ENCODE measurements at places on chromosomes 1 and 21.

DNA sequence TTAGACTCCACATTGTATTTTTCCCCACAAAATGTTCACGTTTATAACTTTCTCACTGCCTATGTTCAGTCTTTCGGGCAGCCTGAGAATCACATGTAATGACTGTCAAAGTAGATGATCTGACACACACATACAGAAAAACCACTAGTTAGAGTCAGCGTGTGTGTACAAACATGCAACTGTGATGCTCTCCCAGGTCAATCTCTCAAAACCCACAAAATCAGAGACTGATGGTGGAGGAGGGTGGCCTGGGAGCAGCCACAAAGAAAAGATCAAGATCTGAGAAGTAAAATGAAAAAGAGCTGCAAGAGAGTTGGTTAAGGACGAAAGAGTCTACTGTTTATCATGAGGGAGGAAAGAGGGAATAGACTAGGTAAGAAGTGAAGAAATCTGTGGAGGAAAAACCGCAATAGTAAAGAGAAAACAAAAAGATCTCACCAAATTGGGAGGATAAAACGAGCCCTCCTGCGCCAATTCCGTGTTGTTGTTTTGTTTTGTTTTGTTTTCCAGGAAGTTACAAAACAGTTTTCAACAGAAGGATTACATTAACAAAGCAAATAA, 2.3 kb downstream of the EGLN1 start:
- DNase-seq = no peak

GRCh38 chr1:225484657-225485214, 56.9 kb upstream of the LBR start:
- DNase-seq = no peak

- DNase-seq = no peak
These were observed 487.6 kb upstream of the CAMK1G start for GRCh38 chr1:209095627-209096595.

GRCh38 chr1:1281533-1282321, 1.5 kb downstream of the SCNN1D start:
- DNase-seq = no peak

DNA sequence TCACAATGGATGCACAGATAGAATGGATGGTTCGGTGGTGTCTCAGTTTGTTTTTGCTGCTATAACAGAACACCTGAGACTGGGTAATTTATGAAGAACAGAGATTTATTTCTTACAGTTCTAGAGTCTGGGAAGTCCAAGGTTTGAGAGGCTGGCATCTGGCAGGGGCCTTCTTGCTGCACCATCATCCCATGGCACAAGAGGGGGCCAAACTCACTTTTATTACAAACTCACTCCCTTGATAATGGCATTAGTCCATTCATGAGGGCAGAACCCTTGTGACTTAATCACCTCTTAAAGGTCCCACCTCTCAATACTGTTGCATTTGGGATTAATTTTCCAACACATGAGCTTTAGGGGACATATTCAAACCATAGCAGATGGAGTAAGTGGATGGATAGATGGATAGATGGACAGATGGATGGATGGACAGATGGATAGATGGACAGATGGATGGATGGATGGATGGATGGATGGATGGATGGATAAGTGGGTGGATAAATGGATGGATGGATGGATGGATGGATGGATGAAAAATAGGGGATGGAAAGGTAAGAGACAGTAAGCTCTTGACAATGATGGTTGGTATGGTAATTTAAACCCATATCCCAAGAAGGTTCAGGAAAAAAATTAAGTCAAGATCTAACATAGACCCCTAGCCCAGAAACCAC, 16.5 kb downstream of the CAMK2N1 start:
- DNase-seq = no peak

- no peak for DNase-seq
These were observed 7.7 kb downstream of the AMIGO1 start for GRCh38 chr1:109501644-109502363.

DNA sequence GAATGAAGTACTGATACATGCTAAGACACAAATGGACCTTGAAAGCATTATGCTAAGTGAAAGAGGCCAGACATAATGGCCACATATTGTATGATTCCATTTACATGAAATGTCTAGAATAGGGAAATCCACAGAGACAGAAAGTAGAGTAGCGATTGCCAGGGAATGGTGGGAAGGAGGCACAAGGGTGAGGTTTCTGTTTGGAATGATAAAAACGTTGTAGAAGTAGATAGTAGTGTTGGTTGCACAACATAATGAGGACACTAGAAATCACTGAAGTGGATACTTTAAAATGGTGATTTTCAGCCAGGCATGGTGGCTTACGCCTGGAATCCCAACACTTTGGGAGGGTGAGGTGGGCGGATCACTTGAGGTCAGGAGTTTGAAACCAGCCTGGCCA, 97.6 kb upstream of the VANGL1 start:
- no peak for DNase-seq

DNA sequence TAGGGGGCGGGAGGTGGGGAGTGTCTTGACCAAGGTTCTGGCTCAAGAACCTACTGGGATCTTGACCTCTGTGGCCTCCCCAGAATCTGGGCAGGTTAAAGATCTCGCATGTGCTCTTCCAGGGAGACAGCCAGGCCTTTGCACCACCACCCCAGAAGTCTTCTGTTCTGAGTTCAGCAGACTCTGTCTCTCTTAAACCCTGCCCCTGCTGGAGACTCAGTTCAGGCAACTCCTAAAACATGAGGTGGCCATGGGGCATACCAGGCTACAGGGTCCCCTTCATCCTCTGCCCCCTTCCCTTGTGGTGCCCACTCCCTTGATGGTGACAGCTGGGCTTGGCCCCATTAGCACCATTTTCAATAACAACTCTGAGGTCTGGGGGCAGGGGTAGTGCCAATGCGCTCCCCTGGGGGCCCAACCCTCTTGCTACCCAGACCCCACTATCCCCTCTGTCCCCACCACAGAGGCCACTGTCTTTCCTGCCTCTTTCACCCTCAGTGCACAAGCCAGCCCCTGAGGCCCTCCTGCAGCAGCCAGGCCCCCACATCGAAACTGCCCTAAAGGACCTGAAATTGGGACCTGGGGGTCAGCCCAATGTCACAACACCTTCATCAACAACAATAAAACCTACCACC, 132.7 kb upstream of the RUNX3 start:
- DNase-seq = no peak

GRCh38 chr1:235613602-235614001, 36.0 kb downstream of the GNG4 start:
- DNase-seq = no peak

DNA sequence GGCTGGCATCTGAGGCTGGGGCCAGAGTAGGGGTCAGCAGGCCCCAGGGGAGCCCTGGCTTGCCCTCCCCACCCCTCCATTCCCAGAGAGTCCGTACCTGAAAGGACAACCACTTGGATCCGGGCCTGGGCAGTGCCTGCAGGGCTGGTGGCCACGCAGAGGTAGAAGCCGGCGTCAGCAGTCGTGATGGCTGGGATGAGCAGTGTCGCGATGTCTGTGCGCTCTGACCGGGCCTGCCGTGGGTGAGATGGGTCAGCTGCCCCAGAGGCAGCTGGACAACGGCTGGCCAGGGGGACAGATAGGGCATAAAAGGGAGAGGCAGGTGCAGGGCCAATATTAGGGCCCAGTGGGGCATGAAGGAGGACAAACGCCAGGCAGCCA, 42.7 kb downstream of the LDLRAD2 start:
- DNase-seq = no peak

DNA sequence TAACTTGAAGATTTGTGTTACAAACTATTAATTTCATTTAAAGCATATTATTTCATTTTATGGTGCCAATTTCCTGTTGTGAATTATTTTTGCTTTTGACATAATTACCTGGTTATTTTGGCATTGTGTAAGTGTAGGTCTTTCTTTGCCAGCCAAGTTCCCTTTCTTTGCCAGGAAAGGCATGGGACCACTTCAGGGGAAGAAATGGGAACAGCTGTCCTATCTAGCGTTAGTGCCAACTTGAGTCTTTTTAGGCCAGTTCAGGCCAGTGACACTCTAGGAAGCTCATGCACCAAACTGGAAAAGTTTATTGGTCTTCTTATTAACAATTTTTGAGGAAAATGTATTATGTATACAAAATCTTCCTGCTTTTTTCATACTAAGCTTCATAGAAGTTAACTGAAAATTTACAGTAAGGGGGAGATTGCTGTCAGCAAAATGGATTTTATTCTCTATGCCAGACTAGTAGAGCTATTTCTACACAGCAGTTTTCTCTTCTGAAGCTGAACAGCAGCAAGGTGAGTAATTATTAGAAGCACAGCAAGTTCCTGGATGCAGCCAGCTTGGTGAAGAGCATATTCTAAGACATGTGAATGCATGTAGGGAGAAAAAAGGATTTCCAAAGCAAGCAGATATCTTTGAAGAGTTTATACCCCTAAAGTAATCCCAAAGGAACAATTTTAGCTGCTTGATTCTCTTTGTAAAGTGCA, 914.6 kb upstream of the ADGRL4 start:
- DNase-seq = no peak

DNA sequence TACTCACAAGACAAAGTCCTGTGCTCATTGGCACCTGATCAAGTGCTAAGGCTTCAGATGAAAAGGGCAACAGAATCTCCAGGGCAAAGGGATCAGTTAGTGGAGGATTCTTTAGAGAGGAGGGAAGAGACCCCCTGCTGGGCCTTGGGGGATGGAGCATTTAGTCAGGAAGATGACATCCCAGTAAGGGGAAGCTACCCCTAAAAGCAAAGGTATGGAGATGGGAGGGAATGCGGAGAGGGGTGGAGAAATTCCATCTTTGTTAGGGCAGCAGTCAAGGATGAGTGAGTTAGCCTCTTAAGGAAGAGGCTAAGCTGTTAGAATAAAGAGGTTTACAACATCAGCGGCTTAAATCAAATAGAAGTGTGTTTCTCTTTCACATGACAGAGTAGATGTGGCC, 67.4 kb downstream of the ST6GALNAC3 start:
- DNase-seq = no peak

DNA sequence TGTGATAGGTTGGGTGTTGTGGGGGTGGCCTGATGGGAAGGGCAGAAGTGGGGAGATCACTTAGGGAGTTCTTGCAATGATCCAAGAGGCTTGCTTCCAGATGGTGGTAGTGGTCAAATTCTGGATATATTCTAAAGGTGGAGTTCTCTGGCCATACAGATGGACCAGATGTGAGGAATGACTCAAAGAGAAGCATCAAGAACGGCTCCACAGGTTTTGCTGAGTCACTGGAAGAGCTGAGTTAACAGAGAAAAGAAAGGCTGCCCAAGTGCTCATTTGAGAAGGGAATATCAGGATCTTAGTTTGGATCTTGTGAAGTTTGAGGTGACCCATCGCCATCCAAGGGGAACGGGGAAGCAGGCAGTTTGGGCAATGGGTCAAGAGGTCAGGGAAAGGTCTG, 192.9 kb upstream of the GALNT2 start:
- DNase-seq = no peak

DNA sequence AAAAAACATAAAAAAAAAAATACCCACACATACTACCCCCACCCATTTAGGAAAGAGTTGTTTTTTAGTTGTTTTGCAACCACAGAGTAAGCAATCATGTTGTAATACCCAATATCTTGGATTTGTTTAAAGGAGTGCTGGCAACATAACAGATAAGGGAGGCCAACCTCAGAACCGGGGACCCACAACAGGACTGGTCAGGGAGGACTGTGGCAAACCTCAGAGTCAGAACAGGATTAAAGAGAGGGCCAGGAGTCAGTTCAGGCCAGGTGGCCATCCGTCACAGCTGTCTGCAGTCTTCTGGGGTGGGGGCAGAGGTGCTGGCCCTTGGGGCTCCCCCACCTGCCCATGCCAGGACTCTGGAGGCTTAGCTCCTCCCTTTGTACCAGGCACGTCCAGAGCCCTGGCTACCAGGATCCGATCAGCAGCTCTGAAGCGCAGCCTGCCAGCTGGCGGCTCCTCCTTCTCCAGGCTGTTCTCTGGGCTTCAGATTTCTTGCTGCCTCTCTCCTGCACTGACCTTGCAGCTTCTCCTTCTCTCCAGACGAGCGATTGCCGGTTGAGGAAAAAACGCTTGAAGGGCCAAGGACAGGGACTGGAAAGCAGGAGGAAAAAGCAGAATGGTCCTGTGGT, 7.9 kb downstream of the H6PD start:
- no peak for DNase-seq

- peak; percentile 34 for DNase-seq
These were observed 1.1 kb downstream of the AGTRAP start for GRCh38 chr1:11736746-11737639.

- no peak for DNase-seq
These were observed 38.7 kb downstream of the RGS5 start for GRCh38 chr1:163163881-163164582.

GRCh38 chr1:9871021-9871420, 39.0 kb downstream of the CTNNBIP1 start:
- no peak for DNase-seq

- no peak for DNase-seq
These were observed 90.3 kb downstream of the NID1 start for GRCh38 chr1:235974616-235975015.

DNA sequence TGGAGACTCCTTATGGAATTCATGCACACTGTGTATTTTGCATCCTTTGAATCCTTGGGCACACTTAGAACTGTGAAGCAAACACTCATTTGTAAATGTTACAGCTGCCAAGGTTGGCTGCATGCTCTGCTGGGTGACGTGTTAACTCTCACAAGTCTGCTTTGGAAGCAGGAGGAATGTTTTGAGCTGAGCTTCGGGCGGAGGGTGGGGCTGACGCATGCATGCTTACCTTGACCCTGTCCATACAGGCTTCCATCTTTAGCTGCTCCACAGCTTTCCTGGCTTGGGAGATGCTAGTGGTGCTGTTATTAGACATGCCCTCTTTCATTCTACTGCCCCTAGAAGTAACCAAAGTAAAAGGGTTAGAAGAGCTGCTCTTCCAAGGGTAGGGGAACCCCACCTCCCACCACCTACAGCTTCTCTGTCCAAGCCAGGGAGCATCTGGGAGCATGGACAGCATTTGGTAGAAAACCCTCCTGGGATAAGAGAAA, 66.0 kb downstream of the GNG4 start:
- no peak for DNase-seq

DNA sequence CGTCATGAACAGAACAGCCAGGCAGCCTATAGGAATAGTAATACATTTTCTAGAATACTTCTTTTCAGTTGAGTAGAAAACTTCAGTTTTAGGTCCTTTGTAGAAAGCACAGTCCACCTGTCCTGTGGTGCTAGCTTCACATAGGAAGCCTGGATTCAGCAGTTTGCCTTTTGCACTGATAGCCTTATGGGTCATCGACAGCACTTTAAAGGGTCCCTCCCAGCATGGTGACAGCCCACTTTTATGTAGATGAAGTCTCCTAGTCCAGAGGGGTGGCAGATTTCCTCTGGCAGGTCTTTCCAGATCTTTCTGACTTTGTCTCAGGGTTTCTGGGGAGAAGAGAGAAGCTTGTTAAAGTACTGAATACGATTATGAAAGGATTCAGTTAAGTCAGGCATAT, 161.4 kb upstream of the TNR start:
- no peak for DNase-seq

DNA sequence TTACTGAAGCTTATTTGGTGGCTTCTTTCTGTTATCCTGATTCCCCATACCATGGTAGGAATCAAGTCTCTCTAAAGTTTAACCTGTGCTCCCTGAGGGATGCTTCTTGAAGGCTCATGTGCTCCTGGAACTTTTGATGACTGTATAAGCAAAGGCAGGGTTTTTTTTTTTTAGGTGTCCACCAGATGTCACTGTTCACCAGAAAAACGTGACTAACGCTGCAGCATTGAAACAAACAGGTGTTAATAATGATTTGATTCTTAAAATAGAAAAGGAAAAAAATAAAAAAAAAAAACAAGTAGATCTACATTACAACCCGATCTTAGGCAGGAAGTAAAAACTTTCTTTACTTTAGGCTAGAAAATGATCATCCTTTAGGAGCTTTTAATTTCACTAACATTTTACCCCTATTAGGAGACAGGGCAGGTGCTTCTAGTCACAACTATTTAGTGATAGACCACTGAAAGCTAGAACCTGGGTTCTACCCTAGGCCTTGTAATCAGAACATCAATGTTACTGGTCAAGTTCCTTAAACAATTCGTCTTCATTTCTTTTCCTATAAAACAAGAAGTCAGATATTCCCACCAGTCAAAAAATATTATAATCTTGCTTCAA, 223.0 kb downstream of the PLA2G4A start:
- DNase-seq = no peak
